Breast epithelium (tissue), 4 donors: ENCODE measurements at places on chromosomes 5 and 9. TPM values are rescaled to one million over a fixed set of nuclear protein-coding genes. Genes with fewer than 3 reads are reported as not detected.

DNA sequence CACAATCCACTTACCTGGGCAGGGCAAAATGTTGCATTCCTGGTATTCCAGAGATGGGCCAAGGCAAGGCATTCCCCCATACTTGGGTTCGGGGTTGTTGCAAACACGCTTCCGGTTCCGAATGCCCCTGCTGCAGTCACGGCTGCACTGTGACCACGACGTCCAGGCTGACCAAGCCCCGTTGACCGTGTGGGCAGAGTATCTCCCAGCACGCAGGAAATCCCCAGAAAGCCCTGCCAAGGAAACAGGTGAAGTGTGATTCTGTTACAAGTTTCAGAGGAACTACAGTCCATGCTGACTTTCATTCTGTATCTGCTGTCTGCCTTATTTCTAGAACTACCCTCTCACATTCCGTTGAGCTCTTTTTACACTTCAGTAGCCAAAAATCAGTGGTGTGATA is 483.0 kb downstream of the SEMA5A start:
- no peaks in the 10 kb centered on the region for H3K36me3 ChIP-seq
- H3K4me3 ChIP-seq, result no peak overlapping the region
- H3K27ac ChIP-seq, result no peak overlapping the region
- H3K27me3 ChIP-seq, result no peaks in the 10 kb centered on the region
- no peaks in the 10 kb centered on the region for H3K4me1 ChIP-seq
- DNase-seq, result no peak

- DNase-seq, result peak; percentile 39
- no peaks in the 10 kb centered on the region for H3K27me3 ChIP-seq
- H3K27ac ChIP-seq, result no peak overlapping the region
- H3K4me1 ChIP-seq, result no peaks in the 10 kb centered on the region
- no peaks in the 10 kb centered on the region for H3K36me3 ChIP-seq
Measured at GRCh38 chr5:137075163-137075970, 423.8 kb downstream of the SPOCK1 start.

GRCh38 chr5:168472329-168472728 is 13.9 kb upstream of the RARS1 start:
- H3K27ac ChIP-seq, result no peak overlapping the region
- peak; percentile 22 for DNase-seq
- no peak overlapping the region for H3K4me3 ChIP-seq
- no peaks in the 10 kb centered on the region for H3K36me3 ChIP-seq

DNA sequence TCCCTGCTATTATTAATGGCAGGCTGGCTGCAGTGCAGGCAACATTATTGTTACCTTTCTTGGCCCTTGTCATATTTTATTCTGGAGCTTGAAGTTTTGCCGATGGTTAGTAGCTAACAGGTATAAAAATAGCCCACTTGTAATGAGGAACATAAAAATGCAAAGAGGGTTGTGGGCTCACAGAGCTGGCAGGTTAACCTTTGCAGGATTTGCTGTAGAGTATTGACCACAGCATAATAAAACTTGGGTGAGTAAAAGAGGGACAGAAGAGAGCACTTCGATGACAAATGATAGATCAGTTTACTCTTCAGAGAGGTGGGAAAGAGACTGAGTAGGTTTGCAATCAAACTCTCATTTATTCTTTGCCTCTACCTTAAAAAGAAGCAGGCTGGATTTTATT is 49.7 kb upstream of the SGCD start:
- no peaks in the 10 kb centered on the region for H3K4me1 ChIP-seq
- H3K36me3 ChIP-seq, result no peaks in the 10 kb centered on the region
- no peak overlapping the region for H3K27ac ChIP-seq
- H3K27me3 ChIP-seq, result no peaks in the 10 kb centered on the region
- H3K4me3 ChIP-seq, result no peak overlapping the region

DNA sequence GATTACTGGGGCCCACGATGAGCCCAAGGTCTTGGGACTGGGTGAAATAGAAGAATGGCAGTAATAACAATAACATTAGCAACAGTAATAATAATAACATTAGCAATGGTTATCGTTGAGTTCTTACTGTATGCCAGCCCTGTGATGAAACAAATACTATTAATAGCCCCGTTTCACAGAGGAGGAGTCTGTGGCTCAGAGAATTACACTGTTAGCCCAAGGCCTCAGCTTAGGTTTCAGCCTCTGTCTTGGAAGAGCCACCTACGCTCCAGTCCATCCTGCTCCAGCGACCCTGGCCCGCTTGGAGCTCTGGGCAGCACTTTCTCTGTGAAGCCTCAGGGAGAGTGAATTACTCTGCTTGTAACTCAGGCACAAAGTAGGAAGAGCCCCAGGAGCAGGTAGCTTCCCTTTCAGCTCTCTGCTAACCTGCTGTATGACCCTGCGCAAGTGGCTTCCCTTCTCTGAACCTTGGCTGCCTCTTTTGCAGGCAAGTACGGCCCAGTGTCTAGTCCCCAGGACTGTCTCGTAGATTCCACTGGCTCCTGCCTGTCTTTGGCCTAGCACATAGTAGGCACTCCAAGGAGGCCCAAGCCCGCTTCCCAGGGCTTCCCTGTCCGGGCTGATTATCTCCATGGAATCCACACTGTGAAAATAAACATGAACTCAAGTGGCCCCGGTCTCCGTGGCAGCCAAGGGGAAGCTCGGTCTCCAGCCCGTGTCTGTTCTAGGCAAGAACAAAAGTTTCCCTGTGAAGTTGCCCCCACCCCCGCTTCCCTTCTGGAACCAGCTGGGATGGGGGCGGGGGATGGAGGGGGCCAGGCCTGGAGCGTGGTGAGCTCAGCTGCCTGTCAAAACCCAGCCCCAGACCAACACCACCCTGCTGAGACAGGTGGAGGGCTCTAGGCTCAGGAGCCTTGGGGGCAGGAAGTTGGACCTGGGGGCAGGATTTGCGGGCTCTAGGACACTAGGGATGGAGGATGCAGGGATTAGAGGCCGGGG is 26.2 kb upstream of the LMX1B start:
- H3K36me3 ChIP-seq, result no peaks in the 10 kb centered on the region
- peak; percentile 80 for DNase-seq
- no peak overlapping the region for H3K4me3 ChIP-seq
- no peaks in the 10 kb centered on the region for H3K27me3 ChIP-seq
- H3K27ac ChIP-seq, result peak overlapping the region; percentile 86

- DNase-seq, result peak; percentile 80
- H3K4me1 ChIP-seq, result no peaks in the 10 kb centered on the region
- H3K27ac ChIP-seq, result no peak overlapping the region
- no peak overlapping the region for H3K4me3 ChIP-seq
- H3K27me3 ChIP-seq, result no peaks in the 10 kb centered on the region
Measured at GRCh38 chr5:4879693-4880303, 260.3 kb upstream of the ADAMTS16 start.

DNA sequence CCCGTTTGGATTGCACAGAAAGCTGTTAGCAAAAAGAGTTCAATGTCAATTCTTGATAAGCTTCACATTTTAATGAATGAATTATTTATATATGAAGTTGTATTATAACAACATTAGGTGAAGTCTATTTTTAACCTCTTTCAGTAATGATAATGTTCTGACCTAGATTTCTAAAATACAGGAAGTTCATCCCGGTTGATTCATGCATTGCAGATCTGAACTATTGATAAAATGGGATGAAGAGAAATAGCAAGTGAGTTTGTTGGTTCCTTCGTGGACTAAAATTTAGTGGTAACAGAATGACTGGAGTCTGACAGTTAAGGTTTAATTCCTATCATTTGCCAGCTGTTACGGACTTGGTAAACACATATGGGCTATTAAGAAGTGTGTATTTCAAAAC is 180.5 kb downstream of the PCSK1 start:
- H3K4me1 ChIP-seq, result no peaks in the 10 kb centered on the region
- H3K27me3 ChIP-seq, result no peaks in the 10 kb centered on the region
- H3K27ac ChIP-seq, result no peak overlapping the region
- no peak overlapping the region for H3K4me3 ChIP-seq
- no peak for DNase-seq

The FOXD4 gene
- not detected for total RNA-seq
